Stimulated activated CD4-positive, alpha-beta T cell treated with anti-CD3 and anti-CD28 coated beads, Interleukin-4, amount 100 ng/mL, for 4 hours (primary cell): ENCODE measurements at places on chromosomes 6 and 20.

DNA sequence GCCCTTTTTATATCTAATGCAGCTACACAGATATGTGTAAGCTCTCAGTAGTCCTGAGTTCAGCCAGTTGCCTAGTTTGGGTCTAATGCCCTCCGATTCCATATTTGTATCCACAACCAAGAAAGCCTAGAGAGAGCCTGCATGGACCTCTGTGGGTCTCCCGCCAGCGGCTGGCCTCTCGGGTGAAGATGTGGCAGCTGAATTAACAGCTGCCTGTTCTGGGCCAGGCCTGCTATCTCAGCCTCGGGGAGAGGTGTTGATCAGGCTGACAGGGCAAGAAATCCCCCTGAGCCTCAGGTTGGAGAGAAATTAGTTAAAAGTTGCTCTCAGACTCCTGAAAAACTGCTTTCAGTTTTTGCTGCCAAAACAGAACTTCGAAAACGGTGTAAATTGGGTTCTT, 19.8 kb downstream of the PTK7 start:
- DNase-seq: no peak

DNA sequence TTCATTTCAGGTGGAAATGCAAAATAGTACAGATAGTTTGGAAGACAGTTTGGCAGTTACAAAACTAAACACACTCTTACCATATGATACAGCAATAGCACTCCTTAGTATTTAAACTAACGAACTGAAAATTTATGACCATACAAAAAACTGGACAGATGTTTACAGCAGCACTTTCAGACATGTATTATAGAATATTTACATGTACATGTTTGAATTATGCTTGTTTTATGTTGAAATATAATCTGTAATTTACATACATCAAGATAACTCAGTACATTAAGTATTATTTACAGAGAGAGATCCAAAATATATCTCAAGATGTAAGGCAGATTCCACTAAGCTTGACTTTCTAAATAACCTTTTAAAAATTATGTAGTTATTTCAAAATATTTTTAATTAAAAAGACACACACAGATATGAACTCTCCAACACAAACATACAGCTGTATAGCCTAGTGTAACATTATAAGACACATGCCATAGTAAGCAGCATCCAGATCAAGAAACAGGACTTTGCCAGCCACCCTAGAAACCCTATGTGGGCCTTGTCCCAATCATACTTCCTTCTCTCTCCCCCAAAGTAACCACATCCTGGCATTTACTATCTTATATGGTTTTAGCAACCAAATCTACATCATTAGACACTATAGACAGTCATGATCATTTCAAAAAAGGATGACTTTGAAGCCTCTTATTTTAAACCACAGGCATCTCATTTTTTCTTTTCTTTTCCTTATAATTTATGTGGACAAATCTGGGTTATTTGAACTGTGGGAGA, 82.2 kb downstream of the MAN1A1 start:
- DNase-seq: no peak

- no peak for DNase-seq
Measured at GRCh38 chr20:32572271-32572968, 12.7 kb downstream of the NOL4L start.

- no peak for DNase-seq
Measured at GRCh38 chr20:53931597-53931996, 138.8 kb downstream of the BCAS1 start.

DNA sequence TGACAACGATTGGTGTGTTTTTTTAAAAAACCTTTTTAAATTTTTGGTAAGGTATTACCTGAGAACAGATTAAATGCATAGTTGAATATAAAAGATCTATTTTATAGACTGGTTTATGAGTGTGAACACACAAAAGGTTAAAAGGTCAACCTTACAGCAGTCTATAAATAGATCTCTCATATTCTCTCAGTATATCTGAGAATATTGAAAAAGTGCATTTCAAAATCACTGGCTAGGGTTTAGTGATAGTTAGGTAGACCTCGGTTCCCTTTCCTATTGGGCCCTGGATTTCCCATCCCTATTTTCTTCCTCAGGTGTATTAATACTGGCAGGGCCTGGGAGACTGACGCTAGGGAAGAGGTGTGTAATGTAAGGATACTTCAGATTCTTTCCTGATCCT, 723 bp upstream of the ZNF451 start:
- no peak for DNase-seq

DNA sequence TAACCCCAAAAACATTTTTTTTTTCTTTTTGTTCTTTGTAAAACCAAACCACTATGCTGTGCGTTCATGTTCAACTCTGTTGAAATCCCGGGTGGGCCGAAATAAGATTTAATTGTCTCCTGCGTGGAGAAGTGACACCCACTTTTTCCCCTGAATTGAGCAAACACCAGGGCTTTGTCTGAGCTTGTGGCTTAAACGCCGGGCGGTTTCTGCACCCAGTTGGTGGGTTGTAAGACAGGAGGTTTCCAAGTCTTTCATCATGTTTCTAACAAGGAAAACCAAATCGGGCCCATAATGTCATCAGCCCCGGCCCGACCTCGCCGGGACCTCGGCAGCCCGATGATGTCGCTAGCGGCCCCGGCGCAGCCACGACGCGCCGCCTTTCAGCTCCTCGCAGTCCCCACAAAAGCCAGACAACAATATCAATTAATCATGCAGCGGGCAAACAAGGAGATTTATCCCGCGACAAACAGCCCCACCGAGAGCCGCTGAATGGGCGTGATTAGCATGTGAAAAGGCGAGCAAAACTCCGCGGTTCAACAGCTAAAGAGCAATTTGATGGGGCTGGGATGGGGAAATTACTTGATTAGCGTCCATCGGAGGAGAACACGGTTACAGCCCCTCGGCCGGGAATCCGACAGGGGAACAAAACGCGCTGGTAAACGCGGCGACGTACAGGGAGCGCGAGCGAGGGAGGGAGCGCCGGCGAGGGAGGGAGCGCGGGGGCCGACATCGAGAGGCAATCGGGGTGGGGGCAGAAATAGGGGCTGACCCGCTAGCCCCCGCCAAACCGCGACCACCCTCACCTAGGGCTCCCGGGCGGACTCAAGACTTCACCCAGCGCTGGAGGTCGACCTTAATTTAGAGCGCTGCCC, 5.3 kb downstream of the LINC00237 start:
- DNase-seq: peak; percentile 8

GRCh38 chr20:32496811-32497533, 88.2 kb downstream of the NOL4L start:
- no peak for DNase-seq

- no peak for DNase-seq
Measured at GRCh38 chr6:55560290-55560885, 18.6 kb downstream of the HMGCLL1 start.

DNA sequence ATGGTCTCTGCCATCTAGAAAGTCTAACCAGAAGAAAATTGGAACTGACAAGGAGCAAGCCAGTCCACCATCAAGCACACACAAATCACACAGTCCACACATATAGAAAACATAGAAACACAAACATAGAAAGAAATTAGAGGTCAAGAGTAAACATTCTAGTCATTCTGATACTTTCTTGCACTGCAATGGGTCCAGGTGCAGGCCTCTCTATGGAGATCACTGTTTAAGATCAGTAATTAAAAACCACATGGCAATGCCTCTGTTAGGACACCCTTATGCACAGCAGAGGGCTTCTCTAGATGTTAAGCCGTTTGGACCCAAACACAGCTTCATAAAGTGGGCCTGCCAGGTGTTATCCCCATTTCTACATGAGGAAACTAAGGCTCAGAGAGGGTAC, 42.8 kb upstream of the SLC22A23 start:
- DNase-seq: no peak

DNA sequence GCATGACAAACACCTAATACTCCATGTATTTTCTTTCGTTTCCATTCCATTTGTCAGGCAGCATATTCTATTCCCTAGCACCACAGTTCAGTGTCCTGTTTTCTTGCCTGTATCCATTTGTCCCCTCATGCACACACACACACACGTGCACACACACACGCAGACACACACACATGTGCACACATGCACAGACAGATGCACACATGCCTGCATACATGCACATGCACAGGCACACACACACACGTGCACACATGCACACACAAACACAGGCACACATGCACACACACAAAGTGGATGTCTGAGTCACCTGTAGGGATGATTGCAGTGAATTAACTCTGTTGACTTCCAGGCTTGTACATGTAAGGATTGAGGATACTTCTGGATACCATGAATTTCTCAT, 226.7 kb upstream of the SYNDIG1 start:
- no peak for DNase-seq

- no peak for DNase-seq
Measured at GRCh38 chr20:57548177-57549058, 12.5 kb upstream of the PCK1 start.

DNA sequence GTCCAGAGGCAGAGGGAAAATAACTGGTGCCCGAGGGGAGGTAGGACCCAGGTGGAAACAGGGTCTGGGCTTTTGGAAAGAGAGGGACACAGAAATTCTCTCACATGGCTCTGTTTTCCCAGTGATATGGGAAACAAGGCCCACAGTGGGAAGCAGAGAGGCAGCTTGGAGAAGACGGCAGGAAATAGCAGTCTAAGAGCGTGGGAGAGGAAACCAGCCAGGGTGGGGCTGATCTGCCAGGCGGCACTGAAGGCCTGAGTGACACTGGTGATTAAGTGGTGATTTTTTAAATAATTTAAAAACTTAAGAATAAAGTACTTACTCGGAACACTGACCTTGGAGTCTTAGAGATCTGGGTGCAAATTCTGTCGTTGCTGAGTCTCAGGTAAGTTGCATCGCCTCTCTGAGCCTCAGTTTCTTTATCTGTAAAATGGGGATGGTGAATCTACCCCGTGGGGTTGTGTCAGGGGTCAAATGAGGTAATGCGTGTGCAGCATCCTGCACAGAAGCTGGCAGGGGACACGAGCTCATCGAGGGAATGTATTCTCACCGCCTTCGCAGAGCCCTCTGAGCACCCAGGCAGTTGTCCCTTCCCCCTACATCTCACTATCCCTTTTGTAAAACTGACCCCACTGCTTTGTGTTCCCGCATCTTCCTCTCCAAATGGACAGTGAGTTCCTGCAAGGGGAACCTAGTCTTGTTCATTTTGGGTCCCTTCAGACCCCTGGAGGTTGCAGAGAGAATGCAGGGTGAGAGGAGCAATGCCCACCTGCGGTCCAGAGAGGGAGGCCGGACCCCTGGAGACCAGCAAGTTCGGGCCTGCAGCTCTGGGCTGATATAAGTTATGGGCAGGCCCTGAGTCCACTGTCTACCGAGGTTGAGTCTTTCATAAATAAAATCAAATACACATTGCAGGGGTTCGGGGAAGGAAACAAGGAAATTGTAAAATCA, 228.6 kb upstream of the PMEPA1 start:
- DNase-seq: no peak

DNA sequence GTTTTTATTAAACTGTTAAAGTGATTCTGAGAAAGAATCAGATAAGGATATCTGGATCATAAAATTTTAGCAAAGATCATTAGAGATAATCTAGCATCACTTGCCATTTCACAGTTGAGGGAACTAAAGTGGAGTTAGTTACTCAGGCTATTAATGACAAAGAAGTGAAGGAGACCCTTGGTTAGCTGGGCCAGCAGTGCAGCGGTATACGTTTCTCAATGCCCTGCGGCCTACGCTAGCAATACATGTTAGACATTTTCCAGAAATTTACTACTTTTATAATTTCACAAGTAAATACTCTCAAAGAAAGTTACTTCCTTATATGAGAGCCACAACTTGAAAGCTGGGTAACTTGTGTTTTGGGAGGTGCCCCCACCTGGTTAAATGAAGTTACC, 28.5 kb downstream of the NEDD9 start:
- DNase-seq: no peak

GRCh38 chr6:100344761-100345160, 120.0 kb downstream of the SIM1 start:
- no peak for DNase-seq

DNA sequence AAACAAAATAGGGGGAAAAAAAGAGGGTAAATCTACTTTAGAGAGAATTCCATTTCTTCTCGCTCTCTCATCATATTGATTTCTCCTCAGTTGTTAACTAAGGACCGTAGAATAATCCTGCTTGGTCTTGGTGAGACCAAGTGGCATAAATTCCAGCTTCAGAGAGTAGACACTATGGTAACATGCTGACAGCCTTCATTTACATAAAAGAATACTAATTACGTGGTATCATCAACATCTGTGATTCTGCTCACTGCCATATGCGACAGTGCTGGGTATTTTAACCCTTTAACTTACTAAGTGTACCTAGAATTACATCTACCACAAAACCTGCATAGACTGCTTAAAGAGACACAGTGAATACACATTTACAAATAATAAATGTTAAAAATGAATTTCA, 27.1 kb downstream of the TOMM6 start:
- no peak for DNase-seq

- DNase-seq: no peak
Measured at GRCh38 chr6:165893431-165893830, 230.4 kb upstream of the PDE10A start.

DNA sequence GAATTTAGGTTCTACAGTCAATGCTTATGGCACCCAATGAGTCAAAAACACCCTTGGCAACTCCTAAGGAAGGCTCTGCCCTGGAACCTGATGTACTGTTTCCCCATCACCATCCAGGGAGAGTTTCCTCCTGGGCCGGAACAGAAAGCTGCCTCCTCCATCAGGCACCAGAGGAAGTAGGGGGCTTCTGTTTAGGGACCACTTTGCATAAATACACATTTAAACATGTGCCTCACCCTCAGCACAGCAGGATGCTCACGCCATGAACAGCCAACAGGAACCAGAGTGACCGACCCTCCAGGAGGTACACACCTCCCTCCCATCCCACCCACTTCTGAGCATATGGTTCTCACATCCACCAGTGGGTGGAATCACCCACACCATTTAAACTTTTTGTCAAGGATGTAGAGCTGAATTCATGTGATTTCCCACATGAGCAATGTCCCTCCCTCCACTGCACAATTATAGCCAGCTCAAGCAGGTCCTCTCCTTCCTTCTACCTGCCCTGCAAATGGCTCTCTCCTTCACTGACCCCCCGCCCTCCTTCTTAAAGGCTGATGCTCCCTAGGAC, 14.8 kb downstream of the DDRGK1 start:
- DNase-seq: no peak

- peak; percentile 18 for DNase-seq
Measured at GRCh38 chr20:4961746-4962145, 39.6 kb downstream of the SLC23A2 start.

GRCh38 chr6:167000759-167001158, 1.6 kb downstream of the CEP43 start:
- DNase-seq: no peak

DNA sequence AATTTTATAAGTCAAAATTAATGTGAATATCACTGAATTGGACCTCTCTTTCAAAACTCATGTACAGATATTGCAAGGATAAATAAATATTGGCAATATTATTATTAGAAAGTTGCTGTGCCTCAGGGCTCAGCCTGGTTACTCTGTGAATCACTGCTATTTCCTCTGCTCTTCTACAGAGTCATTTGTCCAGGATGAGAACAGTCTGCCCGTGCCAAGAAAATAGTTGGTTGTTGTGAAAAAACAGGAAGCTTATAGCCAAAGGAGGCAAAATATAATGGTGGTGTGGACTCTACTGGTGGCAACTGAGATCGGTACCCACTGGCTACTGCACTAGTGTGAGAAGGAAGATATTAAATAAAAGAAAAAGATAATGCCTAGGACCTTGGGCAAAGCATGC, 93.6 kb downstream of the RIMS1 start:
- DNase-seq: no peak

GRCh38 chr20:61753316-61753942, 312.3 kb downstream of the TAF4 start:
- no peak for DNase-seq

- DNase-seq: no peak
Measured at GRCh38 chr6:136174510-136174909, 75.6 kb downstream of the MTFR2 start.
